Bronchial epithelial cell (primary cell): ENCODE measurements at places on chromosomes 5 and 9.

GRCh38 chr9:37392272-37392671 is 30.2 kb upstream of the GRHPR start:
- no peak for DNase-seq

GRCh38 chr5:139377226-139377625 is 5.9 kb downstream of the SLC23A1 start:
- DNase-seq = no peak

GRCh38 chr5:173845321-173845720 is 42.8 kb upstream of the CPEB4 start:
- DNase-seq = peak; percentile 70

DNA sequence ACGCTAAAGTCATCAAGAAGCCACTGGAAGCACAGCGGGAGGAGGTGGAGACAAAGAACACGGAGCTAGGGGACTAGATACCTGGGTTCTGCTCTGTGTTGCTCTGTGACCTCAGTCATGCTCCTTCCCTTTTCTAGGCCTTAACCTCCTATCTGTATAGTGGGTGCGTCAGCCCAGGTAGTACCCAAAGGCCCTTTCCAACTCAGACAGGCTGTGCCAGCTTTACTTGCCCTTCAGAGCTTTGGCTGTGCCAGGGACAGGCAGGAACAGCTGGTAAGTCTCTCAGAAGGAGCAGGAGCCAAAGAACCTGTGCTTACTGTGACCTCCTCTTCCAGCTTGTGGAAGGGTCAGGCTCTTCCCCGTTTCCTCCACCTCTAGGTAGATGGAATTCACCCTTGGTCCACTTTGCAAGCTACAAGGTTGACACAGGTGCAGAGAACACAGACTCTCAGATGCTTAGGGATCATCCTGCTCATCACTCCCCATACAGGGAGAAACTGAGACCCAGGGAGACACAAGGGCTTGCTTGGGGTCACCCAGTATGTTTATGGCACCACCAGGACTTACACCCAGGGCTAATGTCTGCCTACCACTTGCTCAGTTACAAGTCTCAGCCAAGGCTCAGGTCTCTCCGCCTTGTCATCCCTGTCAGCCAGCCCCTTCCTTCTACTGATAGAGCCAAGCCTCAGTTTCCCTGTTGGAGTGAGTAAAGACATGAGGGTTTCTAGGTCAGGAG is 1.7 kb downstream of the CCDC69 start:
- no peak for DNase-seq

DNA sequence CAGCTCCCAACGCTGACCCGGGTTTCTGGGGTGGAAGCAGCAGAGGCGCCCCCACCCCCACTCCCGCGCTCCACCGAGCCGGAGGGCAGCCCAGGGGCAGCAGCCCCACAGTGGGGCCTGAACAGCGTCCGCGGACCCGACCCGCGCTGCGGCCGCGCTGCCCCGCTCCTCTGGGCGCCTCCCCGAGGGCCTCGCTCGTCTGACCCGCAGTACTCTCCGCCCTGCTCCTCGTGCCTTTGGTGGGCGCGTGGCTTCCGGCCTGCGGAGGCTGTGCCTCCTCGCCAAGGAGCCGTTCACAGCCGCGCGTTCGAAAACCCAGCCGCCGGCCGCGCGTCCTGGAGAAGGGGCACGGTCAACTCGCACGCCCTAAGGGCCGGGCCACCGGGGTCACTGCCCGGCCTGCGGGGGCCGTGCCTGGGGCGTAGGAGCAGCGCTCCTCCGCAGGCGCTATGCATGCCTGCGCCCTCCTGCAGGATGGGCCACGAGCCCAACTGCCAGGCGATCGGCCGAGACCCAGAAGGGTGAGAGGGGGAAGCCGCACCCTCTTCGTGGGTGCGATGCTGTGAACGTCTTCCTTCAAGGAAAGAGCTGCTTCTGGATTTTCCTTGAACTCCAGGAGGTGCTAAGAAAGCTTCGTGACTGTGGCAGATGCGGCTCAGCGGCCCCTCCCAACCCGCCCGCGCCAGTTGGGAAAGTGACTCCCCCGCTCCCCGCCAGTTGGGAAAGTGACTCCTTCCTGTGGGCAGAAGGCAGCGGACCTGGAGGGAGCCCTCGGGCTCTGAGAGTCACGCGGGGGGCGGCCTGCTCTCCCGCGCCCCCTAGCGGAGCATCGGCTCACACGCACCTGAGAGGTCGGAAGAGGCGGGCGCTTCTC is 82.7 kb downstream of the HSD17B3 start:
- DNase-seq = peak; percentile 9

DNA sequence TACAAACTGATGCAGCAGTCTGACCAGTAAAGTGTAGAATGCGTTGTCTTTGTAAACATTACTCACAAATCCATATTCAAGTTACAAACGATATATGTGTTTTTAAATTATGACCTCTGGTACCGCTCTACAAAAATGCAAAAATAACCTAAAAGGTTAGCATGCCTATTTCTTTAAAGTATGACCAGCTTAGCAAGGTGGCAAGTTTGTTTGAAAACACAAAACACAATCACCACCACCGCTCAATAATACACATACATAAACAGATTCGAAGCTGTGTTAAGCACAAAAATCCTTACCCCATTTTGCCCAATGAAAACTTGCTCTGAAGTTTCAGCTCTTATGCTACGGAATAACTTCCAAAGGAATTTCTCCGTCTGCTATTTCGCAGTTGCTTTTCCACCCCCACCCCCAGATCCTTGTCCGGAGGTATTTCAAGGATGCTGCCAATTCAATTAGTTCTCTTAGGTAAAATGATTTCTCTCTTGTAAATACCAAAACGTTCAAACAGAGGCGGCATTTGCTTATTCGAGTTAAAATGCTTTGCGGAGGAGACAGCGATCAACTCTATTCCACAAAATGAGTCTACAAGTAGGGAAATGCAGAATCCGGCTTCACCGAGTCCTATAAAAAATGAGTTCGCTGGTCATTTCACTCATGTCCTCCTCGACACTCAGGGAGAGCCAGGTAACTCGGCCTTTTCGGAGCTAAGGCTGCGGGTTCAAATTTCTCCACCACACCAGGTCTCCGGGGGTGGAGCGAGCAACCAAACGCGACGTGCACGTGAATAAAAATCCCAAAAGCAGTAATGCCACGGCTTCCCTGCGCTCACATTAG is 1.2 kb downstream of the HOMER1 start:
- DNase-seq = peak; percentile 31

GRCh38 chr5:146770980-146771379 is 107.6 kb downstream of the PPP2R2B start:
- DNase-seq = no peak

DNA sequence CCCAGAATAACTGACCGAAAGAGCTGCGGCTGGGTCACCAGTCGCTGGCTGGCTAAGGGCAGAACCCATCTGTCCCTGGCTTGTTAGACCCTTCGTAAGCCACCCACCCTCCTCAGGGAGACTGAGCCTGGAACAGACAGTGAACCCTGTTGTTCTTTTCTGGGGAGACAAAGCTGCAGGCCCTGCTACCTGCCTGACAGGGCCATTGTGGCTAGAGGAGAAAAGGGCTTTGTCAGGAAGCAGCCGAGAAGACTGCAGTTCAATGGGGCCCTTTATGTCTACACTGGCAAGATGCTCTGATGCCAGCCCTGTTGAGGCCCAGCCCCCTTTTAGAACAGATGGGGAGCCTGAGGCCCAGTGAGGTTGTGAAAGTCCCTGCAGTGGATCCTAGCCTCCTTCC is 3.7 kb upstream of the NIPAL4 start:
- no peak for DNase-seq

GRCh38 chr5:72325566-72326305 is 5.6 kb downstream of the PTCD2 start:
- no peak for DNase-seq

DNA sequence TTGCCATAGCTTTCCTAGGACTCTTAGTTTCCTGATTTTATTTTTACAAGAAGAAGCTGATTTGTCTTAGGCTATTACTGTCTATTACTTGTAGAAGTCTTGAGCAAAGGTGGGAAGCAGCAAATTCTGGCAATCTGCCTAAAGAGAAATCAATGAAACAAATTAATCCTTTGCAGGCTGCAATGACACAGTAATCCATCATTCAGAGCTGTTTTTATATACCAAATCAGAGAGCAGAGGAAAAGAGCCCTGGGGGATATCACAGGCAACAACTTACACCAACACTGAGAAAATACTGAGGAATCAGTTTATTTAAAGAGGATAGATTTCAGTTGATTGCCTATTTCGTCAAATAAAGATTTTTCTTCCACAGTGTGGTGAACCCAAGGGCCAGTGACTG is 13.6 kb downstream of the NR2F1-AS1 start:
- no peak for DNase-seq
